ENCODE measurements at places on chromosomes 6 and 20.

DNA sequence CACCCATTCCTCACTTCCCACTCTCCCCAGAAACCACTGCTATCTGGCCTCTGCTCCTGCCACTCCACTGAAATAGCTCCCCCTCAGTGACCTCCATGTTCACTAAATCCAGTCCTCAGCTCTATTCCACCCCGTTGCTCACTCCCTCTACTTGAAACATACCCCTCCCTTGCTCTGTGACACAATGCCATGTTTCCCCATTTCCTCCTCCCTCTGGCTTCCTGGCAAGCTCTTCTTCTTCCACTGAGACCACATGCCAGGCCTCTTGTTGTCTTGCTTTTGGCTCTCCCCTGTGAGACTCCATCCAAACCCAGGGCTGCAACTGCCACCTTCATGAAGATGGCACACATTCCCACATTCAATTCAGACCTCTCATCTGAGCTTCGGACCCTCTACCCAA lies 13.9 kb downstream of the TMEM151B start:
- H3K27ac ChIP-seq: no peak overlapping the region
- no peaks in the 10 kb centered on the region for H3K36me3 ChIP-seq
- H3K27me3 ChIP-seq: 0 out of 2 replicates have a peak, but pooled peaks cover 2% of the 10 kb centered on the region
- 0 out of 2 replicates have a peak, but pooled peaks cover 1% of the 10 kb centered on the region for H3K4me1 ChIP-seq
- DNase-seq: no peak

- H3K4me3 ChIP-seq: no peak overlapping the region
- peaks cover 10% of the 10 kb centered on the region for H3K36me3 ChIP-seq
- H3K27me3 ChIP-seq: no peaks in the 10 kb centered on the region
- H3K4me1 ChIP-seq: no peaks in the 10 kb centered on the region
- H3K27ac ChIP-seq: no peak overlapping the region
These were observed 59.3 kb downstream of the SHPRH start for GRCh38 chr6:145904868-145905267.

GRCh38 chr20:61353261-61354000 lies 101.4 kb downstream of the CDH4 start:
- no peaks in the 10 kb centered on the region for H3K27me3 ChIP-seq
- no peak for DNase-seq
- H3K36me3 ChIP-seq: no peaks in the 10 kb centered on the region

DNA sequence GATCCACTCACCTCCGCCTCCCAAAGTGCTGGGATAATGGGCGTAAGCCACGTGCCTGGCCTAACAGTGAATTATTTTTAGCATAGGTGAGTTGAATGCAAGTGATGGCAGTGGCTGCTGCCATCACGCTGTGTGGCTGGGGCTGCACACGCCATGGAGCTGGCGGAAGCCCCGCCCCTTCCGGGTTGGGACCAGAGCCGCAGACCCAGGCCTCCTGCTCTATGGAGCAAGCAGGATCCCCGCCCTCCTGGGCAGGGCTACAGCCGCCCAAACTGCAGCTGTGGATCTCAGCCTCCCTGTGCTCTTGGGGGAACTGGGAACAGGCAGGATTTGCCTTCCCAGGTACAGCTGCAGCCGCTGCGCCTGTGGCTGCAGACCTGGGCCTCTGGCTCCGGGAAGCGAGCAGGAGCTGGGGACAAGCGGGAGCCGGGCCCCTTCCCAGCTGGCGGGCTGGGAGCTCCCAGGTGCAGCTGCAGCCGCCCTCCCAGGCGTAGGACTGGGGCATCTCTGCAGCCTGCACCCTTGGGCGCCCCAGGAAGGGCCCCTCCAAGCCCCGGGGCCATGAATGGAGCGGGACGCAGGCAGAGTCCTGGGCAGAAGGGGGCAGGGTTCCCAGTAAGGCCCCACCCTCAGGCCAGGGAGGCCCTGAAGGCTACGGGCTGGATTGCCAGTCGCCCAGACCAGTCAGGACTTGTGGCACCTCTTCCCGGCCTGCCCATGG lies 30.9 kb upstream of the SLA2 start:
- H3K27me3 ChIP-seq: no peaks in the 10 kb centered on the region
- peak; percentile 90 for DNase-seq
- peak overlapping the region; percentile 71 for H3K4me3 ChIP-seq
- H3K27ac ChIP-seq: no peak overlapping the region
- no peaks in the 10 kb centered on the region for H3K36me3 ChIP-seq
